CD4-positive, alpha-beta T cell treated with Interleukin-15 for 4 hours (primary cell): ENCODE measurements at places on chromosomes 5 and 9.

GRCh38 chr5:126780165-126780827 lies 3.4 kb downstream of the LMNB1 start:
- peak; percentile 72 for DNase-seq

GRCh38 chr5:110354311-110354710 lies 372.2 kb downstream of the TMEM232 start:
- no peak for DNase-seq

DNA sequence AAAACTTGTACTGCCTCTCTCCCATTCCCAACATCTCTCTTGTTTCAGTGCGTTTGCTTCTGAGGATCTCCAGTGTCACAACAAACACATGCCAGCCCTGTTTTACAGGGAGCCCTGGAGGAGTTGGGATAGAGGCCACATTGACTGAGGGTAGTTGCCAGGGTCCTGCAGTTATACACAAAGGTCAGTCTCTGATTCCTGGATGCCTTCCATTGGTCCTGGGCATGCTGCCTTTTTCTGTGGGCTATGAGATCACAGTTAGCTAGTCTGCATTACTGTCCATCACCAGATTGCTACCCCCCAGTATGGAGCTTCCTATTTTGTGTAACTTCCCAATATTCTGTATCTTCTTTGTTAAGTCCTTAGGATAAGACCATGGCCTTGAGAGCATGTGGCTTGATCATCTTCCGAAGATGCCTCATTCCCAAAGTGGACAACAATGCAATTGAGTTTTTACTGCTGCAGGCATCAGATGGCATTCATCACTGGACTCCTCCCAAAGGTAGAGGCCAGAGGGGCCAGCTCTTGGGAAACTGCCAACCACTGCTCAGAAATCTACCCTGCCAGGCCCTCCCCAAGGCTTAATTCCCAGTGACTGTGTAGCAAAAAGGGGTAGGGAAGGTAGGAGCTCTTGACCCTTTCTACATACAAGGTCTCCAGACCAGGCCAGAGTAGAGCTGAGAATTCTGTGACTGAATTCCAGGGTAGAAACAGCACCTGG lies 9.5 kb downstream of the NUDT2 start:
- DNase-seq, result no peak

GRCh38 chr5:139690064-139690802 lies 42.1 kb downstream of the CXXC5 start:
- peak; percentile 34 for DNase-seq

GRCh38 chr9:87441251-87441650 lies 56.4 kb upstream of the DAPK1 start:
- no peak for DNase-seq

DNA sequence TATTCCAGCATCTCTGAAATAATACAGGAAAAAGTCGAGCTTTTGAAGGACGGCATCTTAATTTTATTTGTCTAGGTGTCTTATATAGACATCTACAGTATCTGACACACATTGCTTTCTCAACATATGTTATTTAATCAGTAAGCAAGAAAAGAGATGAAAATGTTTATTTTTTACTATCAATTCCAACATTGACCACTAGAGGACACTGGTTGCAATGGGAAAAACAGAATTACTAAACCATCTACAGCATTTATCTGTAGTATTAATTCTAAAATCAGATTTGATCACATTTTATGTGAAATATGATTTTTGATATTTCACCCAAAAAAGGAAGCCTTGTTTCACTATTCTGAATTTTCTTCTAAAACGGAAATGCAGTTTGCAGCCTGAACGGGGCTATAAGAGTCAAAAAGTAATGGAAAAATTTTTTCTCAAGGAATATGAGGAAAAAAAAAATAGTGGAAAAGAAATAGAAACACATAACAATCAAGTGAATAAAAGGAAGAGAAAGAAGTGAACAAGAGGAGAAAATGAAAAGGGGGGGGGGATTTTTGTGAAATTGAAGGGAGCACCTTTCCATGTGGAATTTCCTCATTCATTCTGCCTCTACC lies 98.6 kb downstream of the OSTF1 start:
- peak; percentile 52 for DNase-seq
